AG04449 (cell line): ENCODE measurements at places on chromosomes 1 and 21.

GRCh38 chr1:198934901-198935305 lies 296.1 kb downstream of the PTPRC start:
- DNase-seq = no peak

- DNase-seq = no peak
Measured at GRCh38 chr1:230109895-230110667, 43.0 kb downstream of the GALNT2 start.

GRCh38 chr21:40809673-40810197 lies 37.2 kb downstream of the DSCAM start:
- no peak for DNase-seq

GRCh38 chr1:115465802-115466363 lies 127.8 kb upstream of the NGF start:
- no peak for DNase-seq

GRCh38 chr1:36134031-36134430 lies 9.0 kb upstream of the COL8A2 start:
- DNase-seq = no peak

DNA sequence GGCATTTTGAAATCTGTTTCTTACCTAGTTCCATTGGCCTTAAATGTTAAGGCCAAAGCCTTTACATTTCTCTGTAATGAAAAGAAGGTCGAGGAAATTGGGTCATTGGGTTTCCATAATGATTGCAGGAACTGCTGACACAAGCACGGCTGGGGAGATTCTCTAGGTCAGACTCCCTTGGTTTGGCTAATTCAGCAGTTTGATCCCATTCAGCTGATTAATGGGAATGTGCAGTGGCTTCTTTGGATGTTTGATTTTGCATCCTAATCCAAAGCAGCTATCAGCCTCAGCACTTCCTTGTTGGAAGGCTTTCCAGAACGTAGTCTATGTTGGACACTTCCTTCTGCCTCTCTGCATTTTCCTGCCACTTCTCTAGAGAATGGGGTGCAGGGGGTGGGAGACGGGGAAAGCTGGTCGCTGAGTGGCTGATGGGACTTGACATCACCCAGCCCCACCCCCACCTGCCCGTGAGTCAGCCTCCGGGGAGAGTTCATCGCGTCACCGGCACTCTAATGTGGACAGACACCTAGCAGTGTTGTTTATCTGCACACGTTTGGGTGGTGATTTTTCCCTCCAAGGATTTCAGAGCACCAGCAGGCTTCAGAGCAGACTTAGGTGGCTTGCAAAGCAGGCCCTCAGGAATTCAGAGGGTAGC lies 5.4 kb downstream of the PSEN2 start:
- DNase-seq = no peak
